ENCODE measurements at places on chromosomes 5 and 9.

DNA sequence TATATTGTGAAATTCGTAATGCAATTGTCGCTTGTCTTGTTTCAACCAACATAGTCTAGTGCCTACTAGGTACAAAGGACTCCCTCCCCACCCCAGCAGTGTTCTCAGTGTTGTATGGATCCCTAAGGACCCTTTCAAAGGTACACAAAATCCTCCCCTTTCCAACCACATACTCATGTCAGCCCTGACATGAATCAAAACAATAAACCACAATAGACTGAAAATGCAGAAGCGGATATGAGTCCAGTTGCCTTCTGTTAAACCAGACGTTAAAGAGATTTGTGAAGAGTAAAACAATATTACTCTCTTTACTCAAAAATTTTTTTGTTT, 82.4 kb upstream of the IFNK start:
- DNase-seq = no peak

DNA sequence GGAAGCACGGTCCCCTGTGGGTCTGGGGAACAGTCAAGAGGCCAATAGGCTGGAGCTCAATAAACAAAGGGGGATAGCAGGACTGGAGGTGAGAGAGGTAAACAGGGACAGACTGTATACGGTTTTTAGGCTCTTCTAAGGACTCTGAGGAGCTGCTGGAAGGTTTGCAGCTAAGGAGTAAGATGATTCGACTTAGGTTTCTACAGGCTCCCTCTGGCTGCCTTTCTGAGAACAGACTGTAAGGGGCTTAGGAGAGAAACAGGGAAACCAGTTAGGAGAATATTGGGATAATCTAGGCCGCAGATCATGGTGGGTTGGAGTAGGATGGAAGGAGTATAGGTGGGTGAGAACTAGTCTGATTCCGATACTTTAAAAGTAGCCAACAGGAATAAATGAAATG, 10.4 kb downstream of the CDK5RAP2 start:
- no peak for DNase-seq

GRCh38 chr5:65672796-65673195, 48.0 kb downstream of the SHLD3 start:
- no peak for DNase-seq

GRCh38 chr5:157708866-157709265, 22.4 kb upstream of the THG1L start:
- DNase-seq = no peak

GRCh38 chr5:76406014-76406413, 2.9 kb downstream of the IQGAP2 start:
- no peak for DNase-seq

GRCh38 chr5:1262381-1262780, 32.5 kb downstream of the TERT start:
- DNase-seq = no peak

DNA sequence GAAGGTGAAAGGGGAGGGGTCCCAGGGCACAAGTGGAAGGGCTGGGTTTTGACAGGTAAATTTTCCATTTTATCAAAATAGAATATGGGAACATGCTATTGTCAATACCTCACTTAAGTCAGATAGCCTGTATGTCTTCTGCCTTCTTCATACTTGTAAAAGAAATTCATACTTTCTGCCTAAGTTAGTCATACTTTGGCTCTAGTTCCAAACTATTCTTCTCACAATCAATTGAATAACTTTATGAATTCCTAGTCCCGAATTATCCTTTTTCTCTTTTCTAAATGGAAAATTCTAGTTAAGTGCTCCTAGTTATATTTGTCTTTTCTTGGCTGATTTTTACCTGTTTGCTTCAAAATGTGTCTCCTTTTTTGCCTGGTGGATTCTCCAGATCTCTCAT, 271.4 kb downstream of the CSNK1G3 start:
- no peak for DNase-seq

GRCh38 chr5:67316695-67317094, 120.1 kb upstream of the CD180 start:
- DNase-seq = no peak

GRCh38 chr5:148963664-148964063, 99.2 kb downstream of the SH3TC2 start:
- no peak for DNase-seq

GRCh38 chr9:97689401-97690180, 7.5 kb downstream of the XPA start:
- DNase-seq = no peak

DNA sequence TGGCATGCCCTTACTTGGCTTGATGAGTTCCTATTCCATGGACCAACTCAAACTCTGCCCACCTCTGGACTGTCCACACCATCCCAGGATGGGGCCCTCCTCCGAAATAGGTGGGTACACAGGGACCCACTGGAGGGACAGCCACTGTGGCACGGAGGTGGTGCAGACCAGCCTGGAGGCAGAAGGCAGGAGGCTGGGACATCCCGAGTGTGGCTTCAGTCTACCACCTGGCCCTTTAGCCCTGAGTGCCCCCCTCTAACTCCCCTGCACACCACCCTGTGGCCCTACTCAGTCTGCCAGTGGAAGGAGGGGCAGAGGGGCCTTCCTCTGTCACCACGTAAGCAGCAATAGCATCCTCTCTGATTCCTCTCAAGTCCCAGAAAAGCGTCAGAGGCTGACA, 3.7 kb downstream of the IL3 start:
- DNase-seq = no peak

DNA sequence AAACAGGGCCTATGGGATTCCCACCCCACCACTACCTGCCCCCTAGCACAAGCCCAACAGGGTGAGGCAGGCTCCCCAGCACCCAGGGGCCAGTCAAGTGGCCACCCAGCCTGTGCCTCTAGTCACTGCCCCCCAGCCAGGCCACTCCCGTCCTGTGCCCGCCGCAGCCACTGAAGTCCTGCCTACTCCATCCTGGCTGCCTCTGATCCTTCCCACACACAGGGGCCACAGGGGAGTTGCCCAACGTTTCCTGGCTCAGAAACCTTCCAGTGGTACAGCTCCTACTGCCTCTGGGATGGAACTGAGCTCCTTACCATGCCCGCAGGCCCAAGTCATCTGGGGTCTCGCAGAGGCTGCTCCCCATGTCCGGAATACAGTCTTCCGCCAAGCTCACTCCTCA, 70.2 kb upstream of the STXBP1 start:
- no peak for DNase-seq

DNA sequence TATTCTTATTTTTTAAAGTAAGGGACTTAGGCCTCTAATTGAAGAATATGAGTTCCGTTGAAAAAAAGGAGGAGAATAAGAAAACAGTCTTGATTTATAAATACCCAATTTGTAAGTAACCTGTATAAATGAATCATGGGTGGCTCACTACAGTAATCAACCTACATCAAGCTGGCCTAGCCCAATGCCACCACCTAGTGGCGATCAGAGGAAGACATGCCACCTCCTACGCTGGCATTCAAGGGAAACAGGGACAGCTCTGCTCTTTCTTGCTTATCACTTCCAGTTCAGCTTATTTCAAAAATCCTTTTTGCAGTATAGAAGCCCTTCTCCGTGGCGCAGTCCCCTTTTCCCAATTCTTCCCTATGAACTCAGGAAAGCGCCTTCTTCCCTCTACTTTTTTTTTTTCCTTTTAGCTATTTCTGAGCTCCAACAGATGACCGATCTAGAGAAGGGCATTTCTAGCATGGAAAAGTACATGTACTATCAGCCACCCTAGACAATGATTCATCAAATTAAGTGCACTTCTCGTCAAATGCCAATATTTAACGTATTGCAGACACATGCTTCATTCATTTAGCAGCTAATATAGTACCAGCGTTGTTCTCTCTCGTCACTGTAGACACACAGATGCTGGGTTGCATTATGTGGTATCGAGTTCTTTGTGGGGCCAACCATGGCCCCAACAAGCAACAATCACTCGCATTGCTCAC, 28.3 kb downstream of the PTPN3 start:
- peak; percentile 78 for DNase-seq

DNA sequence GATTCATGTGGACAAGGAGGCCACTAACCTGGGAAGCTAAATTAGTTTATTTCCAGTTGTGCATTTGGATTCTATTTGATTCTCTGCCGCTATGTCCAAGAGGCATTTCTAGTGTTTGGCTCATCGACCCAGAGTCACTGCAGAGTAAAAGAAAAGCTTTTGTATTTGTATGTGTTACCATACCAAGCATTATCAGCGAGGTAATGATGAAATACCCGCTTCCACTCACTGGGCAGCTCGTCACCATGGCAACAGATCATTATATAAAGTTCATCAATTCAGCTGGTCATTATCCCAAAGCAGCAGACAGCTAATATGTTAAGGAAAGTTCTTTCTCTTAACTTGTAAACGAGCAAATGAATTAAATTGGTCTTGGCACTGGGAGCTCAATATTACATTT, 380.3 kb downstream of the SEMA5A start:
- DNase-seq = no peak

- no peak for DNase-seq
These were observed 2.7 kb downstream of the KLF4 start for GRCh38 chr9:107486674-107487520.

GRCh38 chr5:122423221-122423620, 111.2 kb downstream of the SNCAIP start:
- DNase-seq = no peak

GRCh38 chr5:5483880-5484598, 61.6 kb downstream of the ICE1 start:
- no peak for DNase-seq

GRCh38 chr5:58490402-58491050, 709 bp upstream of the GAPT start:
- DNase-seq = no peak

DNA sequence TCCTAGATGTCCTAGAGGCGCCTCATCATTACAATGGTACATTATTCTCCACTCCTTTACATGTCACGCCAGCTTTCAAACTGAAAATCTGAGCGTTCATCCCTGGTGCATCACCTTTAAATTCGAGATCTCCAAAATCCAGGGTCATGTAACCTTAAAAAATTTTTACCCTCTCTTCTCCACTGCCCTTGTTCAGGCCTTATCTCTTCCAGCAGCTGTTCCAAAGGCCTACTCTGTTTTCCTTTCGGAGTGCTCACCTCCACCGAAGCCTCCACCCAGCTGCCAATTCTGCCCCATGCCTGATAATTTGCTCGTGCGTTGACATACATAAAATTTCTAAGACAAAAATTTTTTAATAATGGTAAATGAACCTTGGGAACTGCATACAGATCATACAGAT, 950 bp upstream of the MSH3 start:
- DNase-seq = no peak

DNA sequence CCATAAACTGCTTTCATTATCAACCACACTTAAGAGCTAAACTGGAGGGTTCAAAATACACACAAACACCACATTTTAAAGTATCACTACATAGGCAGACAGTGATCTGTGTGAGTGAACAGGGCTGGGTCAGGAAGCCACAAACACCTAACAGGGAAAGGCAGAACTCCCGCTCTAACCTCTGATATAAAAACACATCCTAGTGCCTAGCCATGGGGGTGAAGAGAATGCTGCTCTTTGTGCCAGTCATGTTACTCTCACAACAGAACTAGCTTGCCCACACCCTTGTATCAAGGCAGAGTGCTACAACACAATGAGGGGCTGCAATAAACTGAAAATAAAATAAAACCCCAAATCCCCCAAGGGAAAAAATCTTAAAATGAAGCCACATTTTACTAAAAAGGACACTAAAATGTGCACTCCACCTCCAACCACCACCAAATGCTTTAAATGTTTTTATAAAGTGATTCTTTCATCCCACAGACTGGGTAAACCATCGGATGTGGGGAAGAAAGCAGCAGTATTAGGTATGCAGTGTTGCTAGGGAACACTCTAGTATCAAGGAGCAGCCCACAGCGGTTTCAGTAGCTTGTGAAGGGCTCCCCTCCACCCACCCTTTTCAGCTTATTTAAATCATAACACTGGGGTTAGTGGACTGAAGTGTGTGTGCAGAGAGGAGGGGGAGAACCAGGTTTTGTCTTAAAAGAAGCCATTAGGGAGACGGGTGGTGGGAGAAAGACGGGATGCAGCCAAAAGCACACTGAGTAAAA, 64.5 kb downstream of the TMEM161B start:
- DNase-seq = no peak

- DNase-seq = no peak
These were observed 122.5 kb upstream of the RASGRF2 start for GRCh38 chr5:80837679-80838078.

GRCh38 chr5:160507221-160507721, 85.6 kb downstream of the PTTG1 start:
- no peak for DNase-seq

- no peak for DNase-seq
These were observed 559.4 kb downstream of the DNAH5 start for GRCh38 chr5:13385066-13385465.

DNA sequence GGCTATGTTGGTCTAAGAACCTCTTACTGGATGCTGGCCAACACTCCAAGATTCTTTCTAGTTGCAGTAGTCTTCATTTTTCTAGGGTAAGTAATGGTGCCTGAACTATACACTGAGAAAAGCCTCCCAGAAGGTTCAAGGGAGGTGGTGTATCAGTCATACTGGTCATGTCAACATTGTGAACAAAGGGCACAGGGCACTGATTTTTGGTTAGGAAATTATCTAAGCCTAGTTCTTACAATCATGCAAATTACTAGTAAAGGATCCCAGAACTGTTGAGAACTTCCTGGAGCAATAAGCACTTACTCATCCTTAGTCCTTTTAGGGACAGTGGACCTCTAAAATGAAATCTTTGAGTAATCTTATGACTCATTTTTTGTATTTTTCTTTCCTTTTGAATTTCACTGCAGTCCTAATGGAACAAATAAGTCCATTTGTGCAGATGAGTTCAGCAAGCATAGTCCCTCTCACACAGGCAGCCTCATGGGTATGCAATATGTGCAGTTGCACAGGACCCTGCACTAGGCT, 21.1 kb upstream of the CDC42SE2 start:
- peak; percentile 9 for DNase-seq

DNA sequence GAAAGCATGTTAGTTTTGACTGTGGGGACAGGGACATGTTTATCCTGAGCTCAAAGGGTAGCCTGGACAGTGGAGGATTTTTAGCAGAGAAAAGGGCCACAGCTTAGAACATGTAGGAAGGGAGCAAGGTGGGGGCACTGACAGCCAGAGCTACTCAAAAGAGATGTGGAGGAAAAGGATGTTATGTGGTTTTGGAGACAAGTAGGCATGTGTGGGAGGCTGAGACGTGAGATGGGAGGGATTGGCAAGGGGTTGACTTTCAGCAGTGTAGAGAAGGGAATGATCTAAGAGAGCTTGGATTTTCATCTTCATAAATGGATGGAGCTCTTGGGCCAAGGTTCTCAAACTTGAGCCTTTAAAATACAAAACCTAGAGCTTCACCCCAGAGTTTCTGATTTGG, 24.0 kb downstream of the SYK start:
- DNase-seq = no peak

DNA sequence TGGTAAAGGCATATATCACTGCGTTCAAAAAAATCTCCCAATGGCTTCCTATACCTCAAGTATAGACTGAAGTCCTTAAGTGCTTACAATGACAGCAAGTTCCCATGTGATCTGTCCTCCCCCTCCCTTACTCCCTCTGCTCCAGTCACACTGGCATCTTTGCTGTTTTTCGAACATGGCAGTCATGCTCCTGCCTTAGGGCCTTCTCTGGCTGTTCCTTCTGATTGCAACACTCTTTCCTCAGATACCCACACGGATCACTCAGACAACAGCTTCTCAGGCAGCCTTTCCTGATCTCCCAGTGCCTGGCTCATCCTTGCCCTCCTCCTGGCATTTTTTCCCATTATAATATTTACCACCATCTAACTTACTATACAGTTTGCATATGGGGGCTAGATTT, 232.8 kb downstream of the ARHGEF28 start:
- DNase-seq = no peak

- DNase-seq = no peak
These were observed 16.7 kb downstream of the CDKN2AIPNL start for GRCh38 chr5:134394932-134395331.

Measured in COLO829 (cell line).